ENCODE measurements at places on chromosomes 12 and 14. TPM values are rescaled to one million over a fixed set of nuclear protein-coding genes. Genes with fewer than 3 reads are reported as not detected.

Gene NEMP1
- 15.9 TPM for total RNA-seq

Gene RDH5
- 2.3 TPM for total RNA-seq

Gene MYL2
- total RNA-seq, result 0.54 TPM

Gene CKB
- total RNA-seq, result 98.0 TPM

Gene ALDH1L2
- total RNA-seq, result 3.2 TPM

Gene LETMD1
- 25.9 TPM for total RNA-seq
